Lower lobe of right lung (tissue), 2 donors: ENCODE measurements at places on chromosomes 6 and 20. TPM values are rescaled to one million over a fixed set of nuclear protein-coding genes. Genes with fewer than 3 reads are reported as not detected.
A peak's percentile ranks its signal among the peaks of the same experiment; 100 is the strongest.

The CPNE1 gene
- total RNA-seq = 154 TPM

GRCh38 chr20:37375227-37375626, 29.3 kb downstream of the SRC start:
- DNase-seq = no peak

The ASCC3 gene
- 34.8 TPM for total RNA-seq

GRCh38 chr6:163579880-163580295, 165.4 kb downstream of the QKI start:
- DNase-seq = no peak

DNA sequence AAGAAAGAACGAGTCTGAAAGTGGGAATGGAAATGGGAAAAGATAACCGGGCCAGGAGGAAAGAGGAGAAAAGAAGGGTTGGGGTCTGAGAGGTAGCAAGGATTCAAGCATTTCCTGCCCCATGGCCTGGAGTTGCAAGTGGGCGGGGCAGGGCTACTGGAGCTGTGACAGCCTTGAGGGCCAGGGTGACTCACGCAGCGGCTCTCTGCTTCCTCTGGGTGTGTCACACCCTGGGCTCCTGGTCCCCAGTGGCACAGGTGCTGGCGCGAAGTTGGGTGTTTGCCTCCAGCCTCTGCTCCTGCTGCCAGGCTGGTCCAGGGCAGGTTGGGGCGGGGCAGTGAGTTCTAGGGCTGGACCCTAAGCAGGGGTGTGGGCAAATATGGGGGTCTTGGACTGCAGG, 3.3 kb upstream of the ULBP3 start:
- DNase-seq = peak; percentile 92
